AG04450 (cell line): ENCODE measurements at places on chromosomes 2 and 18. TPM values are rescaled to one million over a fixed set of nuclear protein-coding genes. Genes with fewer than 3 reads are reported as not detected.

- no peak for DNase-seq
These were observed 569.2 kb downstream of the METTL4 start for GRCh38 chr18:2002151-2002550.

DNA sequence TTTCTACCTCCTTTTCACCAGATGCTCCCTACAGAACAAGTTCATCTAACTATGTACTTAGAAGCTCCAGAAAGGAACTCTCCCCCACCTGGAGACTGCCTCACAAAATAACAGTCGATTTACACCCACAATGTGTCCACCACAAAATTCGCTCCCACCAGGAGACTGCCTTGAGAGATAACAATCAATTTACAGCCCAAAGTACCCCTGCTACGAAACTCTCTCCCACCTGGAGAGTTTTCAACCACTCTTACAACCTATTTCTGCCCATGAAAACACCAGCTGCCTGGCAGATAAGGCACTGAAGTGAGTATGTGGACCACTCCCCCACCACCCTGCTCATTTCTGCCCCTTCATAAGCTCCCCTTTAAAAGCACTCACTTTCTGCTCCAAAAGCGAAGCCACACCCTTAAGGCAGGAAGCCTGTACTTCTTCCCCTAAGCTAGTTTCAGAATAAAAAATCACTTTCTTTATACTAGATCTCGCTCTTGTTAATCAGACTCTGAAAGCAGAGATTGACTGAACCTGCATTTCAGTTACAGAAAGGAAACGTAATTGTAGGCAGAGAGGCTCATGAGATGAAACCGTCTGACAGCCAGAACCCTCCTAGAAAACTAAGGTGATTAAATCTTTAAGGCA lies 94.4 kb upstream of the RBBP8 start:
- DNase-seq = no peak

- no peak for DNase-seq
These were observed 463 bp downstream of the PPP1CB start for GRCh38 chr2:28751956-28752630.

GRCh38 chr2:56729212-56729611 lies 545.4 kb downstream of the CCDC85A start:
- DNase-seq = no peak

DNA sequence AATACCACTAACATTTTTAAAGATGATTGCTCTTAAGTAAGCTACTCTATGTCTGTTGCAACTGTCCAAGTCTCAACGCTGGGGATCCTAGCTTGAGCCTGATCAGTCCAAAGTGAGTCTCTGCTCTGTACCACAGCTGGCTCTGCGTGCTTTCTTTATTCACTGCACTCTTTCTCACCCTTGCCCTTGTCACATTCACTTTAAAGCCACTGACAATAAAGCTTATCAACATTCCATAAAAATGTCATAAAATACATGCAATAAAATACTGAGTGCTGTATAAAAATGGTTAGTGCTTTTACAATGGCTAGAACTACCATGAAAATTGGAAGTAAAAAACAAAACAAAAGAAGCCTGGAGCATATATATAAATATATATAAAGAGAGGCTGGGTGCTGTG lies 45.5 kb upstream of the LRRTM4 start:
- DNase-seq = no peak

DNA sequence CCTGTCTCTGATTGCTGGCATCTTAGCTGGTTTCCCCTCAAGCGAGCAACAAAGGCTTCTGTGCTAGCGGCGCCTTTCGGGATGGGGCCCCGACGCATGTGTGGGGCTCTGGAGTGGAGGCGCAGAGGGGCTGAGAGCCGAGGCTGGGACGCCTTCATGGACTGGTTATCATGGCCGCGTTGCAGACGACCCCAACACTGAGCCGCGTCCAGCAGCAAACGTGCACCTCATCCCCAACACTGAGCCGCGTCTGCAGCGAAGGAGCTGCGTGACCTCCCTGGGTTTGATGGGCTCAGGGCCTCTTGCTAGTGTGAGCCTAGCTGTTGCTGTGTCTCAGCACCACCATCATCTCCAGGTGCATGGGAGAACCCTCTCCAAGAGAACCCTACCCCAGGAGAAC lies 123.7 kb upstream of the CTDP1 start:
- no peak for DNase-seq

- no peak for DNase-seq
These were observed 48.6 kb downstream of the LINC00305 start for GRCh38 chr18:64100116-64100922.

TMEM178A gene
- 1.1 and 1.2 TPM in 2 replicates for polyA plus RNA-seq

REEP1 gene
- 0.07 and 0.10 TPM in 2 replicates for polyA plus RNA-seq
